ENCODE measurements at places on chromosomes 4 and X.

DNA sequence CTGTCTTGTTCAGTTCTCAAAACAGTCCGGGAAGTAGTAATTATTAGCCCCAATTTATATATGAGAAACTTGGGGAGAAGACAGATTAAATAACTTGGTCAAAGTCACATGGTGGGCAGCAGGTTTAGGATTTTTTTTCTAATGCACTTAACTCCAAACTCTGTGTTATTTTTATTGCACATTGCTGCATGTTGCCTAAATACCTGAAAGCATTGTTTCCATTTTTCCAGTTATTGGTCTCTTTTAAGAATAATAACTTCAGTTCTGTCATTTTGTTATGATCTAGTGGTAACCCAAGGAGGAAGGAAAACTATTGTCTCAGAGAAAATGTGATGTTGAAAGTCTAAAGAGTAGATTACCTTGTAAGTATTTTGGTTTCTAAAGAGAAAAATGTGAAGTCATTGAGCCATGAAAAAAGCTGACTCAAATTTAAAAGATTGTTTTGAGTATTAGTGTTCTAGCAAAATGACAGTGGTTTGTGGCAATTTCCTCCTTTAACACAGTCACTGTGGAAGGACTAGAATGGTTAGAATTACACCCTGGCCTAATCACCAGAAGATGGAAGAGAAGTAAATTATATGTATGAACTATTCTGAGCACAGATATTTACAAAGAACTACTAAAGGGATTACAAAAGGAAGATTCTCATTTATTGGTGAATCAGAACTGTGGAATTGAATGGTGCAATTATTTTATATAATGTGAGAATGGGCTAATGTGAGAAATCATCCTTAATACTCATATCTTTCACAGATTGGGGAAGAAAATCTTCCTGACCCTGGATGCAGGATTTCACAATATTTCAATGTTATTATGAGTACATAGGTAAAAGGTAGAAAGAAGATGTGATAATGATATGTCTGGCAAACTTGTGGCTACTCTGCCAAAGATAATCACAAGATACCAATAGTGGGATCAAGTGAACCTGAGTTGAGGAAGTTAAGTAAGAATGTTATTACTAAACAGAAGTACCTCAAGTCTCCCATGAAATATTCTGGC is 21.7 kb upstream of the CXCL8 start:
- DNase-seq = peak; percentile 56

- DNase-seq = no peak
These were observed 114.4 kb downstream of the PSAPL1 start for GRCh38 chr4:7320206-7320797.

DNA sequence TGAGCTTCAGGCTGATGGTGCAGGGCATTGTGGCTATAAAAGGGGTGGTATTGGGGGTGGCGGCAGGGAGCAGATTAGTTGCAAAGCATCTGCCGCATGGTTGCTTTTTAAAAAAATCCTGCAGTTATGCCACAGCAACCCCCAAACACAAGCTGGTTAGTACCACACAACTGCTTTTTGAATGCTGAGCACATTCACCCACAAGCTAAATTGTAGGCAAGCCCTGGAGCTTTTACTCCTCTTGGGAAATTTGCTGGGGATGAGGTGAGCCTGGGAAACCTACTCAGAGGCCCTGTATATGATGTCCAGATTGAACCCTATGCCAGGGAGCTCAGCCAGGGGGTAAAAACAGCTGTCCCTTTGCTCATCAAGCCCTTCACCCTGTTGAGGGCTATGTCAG is 33.8 kb upstream of the TRIM2 start:
- no peak for DNase-seq

DNA sequence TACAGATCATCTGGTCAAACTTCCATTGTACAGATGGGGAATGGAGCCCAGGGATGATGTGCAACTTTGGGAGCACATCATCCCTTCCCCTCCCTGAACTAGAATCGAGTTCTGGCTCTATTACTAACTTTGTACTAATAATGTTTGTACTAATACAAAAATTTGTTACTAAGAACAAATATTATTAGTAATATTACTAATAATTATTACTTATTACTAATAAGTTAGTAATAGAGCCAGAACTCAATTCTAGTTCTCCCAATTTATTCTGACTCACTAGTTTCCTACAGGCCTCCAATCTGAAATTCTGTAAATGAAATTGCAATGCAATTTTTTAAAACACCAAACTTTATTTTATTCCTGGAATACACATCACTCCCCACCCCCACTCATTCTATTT is 47.9 kb upstream of the CD40LG start:
- DNase-seq = no peak

DNA sequence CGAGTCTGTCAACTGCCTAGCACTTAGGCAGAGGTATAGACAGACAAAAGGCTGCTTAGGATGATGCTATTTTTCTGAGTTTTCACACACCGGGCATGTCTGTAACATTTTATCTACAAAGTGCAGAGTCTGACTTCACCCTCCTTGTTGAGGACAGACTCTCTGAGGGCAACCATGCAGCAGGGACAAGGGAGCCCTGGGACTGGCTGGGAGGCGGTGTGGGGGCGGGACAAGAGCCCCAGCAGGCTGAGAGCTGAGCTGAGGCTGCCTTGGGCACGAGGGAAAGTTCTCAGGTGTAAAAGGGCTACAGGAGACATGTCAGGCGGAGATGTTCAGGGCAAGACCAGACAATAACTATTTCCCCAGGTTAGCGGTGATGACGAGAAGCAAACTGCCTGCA is 81.6 kb downstream of the GATB start:
- no peak for DNase-seq

DNA sequence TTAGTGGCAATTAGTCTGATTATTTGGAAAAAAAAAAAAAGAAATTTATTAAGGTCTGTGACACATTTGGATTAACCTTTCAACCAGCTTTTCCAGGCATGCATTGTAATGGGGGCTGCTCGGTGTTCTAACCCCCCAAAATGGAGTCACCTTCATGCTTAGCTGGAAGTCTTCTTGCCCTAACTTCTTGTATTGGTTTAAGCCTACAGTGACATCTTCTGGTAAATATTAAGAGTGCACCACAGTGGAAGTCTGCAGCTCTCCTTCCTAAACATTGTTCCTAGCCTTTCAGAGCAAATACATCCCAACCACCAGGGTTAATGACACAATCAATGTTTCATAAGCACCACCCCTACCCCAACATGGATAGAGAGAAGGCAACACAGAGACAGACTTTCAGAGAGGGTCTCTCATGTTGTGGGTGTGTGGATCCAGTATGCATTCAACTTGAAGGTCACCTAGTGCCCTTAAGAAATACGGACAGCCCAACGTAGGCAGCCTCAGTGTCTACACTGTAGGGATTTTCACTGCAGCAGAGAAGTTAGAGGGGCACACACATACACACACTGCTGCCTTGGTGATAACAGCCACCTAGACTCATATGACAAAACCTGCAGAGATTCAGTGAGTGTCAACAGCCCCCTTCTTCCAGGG is 142.9 kb upstream of the MBNL3 start:
- peak; percentile 4 for DNase-seq

GRCh38 chr4:140018931-140019618 is 134.9 kb downstream of the MAML3 start:
- DNase-seq = no peak

- DNase-seq = no peak
These were observed 48.6 kb upstream of the CAPN6 start for GRCh38 chrX:111318901-111319300.

- DNase-seq = no peak
These were observed 737.5 kb upstream of the MAGEB2 start for GRCh38 chrX:29477878-29478277.

- DNase-seq = no peak
These were observed 243.4 kb upstream of the GK2 start for GRCh38 chr4:79651456-79651855.

GRCh38 chrX:12984603-12985319 is 9.9 kb downstream of the TMSB4X start:
- peak; percentile 30 for DNase-seq

GRCh38 chr4:114192854-114193253 is 213.4 kb upstream of the ARSJ start:
- no peak for DNase-seq

DNA sequence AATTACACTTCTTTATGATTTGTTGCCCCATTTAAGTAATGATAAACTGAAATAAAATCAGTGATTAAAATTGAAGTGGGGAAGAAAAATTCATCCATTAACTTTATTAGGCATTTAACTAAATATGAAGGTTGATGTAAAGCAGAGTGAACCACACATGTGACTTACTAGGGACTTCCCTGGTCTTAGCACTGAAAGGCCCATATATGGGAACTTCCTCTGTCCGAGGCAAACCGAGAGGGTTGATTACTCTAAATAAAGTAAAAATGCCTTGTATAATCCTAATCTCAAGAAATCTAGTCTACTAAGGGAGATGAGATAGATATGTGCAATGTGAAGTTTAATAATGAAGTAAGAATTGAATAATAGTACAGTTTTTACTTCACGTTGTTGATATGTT is 403.9 kb upstream of the RPS6KA3 start:
- DNase-seq = no peak

DNA sequence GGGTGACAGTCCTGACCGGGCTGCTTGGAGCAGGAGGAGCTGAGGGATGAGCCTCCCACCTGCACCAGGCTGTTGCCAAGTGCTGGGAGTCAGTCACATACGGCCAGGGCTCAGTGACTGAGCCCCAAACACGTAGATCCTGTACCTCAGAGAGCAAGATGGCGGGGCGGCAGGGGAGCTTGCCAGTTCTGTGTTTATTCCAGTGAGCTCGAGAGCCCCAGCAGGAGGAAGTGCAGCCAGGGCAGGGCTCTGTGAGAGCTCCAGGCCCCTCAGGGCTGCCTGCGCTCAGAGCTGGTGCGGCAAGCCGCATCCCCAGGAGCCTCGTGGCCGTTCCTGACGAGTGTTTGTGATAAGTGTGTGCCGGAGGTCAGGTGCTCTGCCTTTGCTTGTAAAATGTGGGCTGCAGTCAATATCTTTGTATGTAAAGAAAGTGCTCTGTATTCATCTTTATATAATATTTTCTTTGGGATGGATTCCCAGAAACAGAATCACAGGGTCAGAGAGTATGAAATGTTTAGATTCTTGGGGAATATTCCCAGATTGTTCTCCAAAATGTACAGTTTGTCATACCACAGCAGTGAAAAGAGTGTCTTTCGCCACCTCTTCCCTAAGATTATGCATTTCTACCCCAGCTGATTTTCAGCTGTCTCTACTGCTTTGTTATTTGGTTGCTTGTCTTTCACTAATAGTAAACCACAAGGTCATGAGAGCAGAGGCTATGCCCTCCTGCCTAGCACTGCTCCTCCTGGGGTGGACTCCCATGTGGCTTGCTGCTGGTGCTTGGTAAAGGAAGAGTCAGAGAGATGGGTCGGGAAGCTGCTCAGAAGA is 50.3 kb downstream of the NELFA start:
- no peak for DNase-seq

GRCh38 chr4:101418466-101418865 is 71.1 kb upstream of the PPP3CA start:
- no peak for DNase-seq

DNA sequence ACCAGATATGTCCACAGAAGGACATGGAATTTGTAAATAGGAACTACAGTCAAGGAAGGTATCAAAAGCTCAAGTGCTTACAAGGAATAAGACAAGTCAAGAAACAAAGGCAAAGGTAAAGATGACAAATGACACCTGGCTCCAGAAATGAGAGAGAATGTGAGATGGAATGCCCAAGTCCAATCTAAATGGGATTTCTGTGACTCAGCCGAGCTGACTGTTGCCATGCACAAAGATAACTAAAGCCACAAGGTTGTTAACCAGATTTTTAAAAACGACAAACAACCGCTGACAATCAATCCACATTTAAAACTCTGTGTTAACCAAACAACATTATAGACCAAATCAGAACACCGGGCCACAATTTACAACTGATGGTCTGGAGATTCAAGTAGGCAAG is 1.1 kb downstream of the NFXL1 start:
- DNase-seq = peak; percentile 44

GRCh38 chr4:38582445-38582844 is 81.6 kb upstream of the KLF3 start:
- no peak for DNase-seq

DNA sequence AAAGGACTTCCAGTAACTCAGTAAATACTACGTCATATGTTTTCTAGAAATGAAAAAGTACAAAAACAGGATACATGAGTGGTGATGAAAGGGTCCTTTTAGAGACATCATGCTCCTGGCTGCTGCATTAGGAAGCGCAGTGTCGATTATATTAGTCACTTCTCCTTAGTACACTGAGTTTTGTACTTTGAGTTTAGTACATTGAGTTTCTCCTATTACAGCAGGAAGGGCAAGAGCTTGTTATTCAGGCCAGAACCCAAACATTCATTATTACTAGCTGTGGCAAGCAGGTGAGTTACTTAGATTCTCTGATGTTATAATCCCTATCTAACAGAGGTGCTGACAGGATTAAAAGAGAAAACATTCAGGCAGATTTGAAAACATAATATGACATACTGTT is 21.3 kb downstream of the RPGR start:
- DNase-seq = no peak

DNA sequence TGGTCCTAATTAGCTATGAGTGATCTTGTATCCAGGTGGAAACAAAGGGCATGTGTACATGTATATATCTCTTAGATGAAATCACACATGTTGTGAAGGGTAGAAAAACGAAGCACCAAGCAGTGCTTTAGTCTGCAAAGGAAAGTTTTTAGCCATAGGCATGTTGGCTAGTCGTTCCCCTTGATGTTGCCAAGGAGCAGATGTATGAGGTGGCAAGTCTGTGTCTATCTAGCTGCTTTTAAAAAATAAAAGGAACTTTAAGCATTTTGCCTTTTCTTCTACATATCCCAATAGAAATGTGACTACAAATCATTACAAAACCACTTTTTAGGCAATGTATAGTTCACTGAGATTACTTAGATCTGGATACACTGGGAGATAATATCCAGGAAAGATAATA is 63.1 kb downstream of the NSUN7 start:
- DNase-seq = no peak

DNA sequence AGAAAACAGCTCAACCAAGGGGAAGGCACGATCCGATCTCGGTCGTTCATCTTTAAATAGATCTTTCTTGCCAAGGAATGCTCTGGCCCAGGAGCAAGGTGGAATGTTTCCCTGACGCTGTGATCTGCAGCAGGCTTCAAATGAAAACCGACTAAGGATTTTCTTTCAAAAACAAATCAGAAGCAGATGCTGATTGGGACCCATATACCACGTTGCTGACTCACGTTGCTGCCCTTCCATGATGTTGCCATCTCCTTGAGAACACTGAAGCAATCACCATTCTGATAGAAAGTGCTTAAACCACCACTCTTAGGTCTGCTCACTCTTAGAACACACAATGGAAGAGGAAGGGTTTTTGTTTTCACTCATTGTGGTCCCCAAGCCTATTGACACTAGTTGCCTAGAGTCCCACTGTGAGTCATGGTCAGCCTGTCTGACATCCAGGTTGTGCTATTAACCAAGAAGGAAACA is 26.1 kb downstream of the LAMTOR3 start:
- DNase-seq = peak; percentile 33

- no peak for DNase-seq
These were observed 2.9 kb downstream of the NDST4 start for GRCh38 chr4:115110191-115111181.

GRCh38 chrX:9501362-9501761 is 36.5 kb downstream of the TBL1X start:
- DNase-seq = no peak

- DNase-seq = no peak
These were observed 359.9 kb upstream of the CNKSR2 start for GRCh38 chrX:21014326-21014725.

Measured in ELR (cell line).